ENCODE measurements at places on chromosomes 7 and 10.

DNA sequence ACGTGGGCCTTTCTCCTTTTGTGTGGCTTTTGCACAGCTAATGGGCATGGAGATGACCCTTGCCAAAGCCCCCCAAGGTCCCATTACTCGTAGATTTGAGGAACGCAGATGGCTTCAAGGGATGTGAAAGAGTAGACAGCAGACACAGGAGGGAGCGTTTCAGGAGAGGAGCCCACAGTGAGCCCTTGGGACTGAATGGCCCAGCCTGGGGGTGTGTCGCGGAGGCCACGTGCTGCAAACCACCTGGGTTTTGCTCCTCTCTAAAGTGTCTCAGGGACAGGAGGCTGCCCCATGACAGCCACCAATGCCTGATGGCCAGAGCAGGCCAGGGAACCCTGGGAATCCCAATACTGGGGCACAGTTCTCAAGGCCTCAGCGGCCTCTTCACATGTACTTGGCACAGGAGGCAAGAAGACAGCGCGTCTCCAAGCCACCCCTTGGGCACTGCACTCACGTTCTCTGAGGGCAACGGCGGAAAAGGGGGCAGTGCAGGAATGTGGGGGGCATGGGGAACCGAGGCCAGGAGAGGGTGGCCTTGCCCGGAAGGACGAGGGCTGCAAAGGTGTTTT lies 185.2 kb downstream of the WDR37 start:
- no peak overlapping the region for H3K4me3 ChIP-seq
- no peaks in the 10 kb centered on the region for H3K36me3 ChIP-seq
- no peak overlapping the region for H3K27ac ChIP-seq
- no peaks in the 10 kb centered on the region for H3K27me3 ChIP-seq

DNA sequence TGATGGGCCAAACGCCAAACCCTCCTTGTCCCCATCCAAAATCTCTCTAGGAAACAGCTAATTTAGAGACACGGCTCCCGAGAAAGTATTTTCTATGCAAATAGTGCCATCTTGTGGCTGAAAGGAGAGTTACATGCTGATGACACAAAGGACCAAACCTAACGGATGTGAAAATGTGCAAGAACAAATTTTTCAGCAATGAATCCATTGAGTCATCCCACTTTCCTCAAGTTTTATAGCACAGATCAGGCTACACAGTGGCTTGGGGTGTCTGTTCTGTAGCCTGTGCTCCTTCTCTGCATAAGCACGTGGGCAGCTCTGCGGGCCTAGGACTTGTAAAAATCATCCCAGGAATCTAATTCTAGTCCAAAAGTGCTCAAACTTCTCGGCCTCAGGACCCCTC lies 154.8 kb upstream of the PRR15 start:
- no peak overlapping the region for H3K27ac ChIP-seq
- no peaks in the 10 kb centered on the region for H3K4me1 ChIP-seq
- H3K27me3 ChIP-seq = no peaks in the 10 kb centered on the region
- peak; percentile 75 for DNase-seq

DNA sequence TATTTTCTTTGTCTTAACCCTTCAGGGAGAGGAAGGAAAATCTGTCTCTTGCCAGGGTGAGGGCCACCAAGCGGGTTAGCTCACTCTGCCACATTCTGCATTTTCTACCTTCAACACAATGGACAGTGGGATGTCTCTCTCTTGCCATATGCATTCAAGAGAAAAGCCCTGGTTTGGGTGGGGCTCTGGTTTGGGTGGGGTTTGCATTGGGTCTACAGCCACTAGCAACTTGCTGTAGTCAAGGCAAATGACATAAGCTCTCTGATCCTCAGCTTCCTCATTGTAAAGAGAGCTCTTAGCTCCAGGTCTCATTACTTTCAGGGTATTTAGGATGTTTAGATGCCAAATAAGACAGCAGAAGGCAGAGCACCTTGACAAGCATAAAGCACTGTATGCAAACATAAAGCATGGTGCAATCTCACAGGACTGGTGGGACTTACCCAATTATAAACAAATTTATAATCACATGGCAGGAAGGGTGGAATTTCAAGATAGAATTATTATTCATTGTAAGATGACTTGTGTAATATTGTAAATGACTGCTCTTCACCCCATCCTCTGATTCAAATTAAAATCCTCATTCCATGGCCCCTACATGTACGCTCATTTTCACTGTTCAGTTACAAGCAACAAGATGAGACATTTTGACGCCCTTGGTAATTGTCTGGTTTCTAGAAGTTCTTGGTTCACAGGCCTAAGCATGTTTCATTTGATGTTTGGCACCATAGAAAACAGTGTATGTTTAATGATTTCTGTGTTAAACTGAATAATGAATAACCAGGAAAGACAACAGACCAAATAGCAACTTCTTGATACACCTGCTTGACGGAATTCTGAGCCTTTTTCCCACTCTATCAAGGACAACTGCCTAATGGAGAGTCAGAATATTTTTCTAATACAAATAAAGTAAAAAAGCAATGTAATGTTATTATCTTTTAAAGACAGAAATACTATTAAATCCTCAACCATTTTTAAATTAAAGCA lies 258.9 kb downstream of the KCNMA1 start:
- no peaks in the 10 kb centered on the region for H3K36me3 ChIP-seq
- DNase-seq = no peak
- no peaks in the 10 kb centered on the region for H3K4me1 ChIP-seq
- H3K27ac ChIP-seq = no peak overlapping the region
- no peak overlapping the region for H3K4me3 ChIP-seq

GRCh38 chr7:155191901-155192478 lies 105.7 kb upstream of the INSIG1 start:
- no peak overlapping the region for H3K4me3 ChIP-seq
- no peaks in the 10 kb centered on the region for H3K27me3 ChIP-seq
- no peaks in the 10 kb centered on the region for H3K4me1 ChIP-seq
- no peaks in the 10 kb centered on the region for H3K36me3 ChIP-seq
- no peak for DNase-seq

GRCh38 chr10:102642736-102643335 lies 1.4 kb upstream of the TRIM8 start:
- peak overlapping the region; percentile 100 for H3K27ac ChIP-seq
- H3K4me3 ChIP-seq = peak overlapping the region; percentile 95
- peaks cover 26% of the 10 kb centered on the region for H3K4me1 ChIP-seq
- no peaks in the 10 kb centered on the region for H3K27me3 ChIP-seq
- no peaks in the 10 kb centered on the region for H3K36me3 ChIP-seq

DNA sequence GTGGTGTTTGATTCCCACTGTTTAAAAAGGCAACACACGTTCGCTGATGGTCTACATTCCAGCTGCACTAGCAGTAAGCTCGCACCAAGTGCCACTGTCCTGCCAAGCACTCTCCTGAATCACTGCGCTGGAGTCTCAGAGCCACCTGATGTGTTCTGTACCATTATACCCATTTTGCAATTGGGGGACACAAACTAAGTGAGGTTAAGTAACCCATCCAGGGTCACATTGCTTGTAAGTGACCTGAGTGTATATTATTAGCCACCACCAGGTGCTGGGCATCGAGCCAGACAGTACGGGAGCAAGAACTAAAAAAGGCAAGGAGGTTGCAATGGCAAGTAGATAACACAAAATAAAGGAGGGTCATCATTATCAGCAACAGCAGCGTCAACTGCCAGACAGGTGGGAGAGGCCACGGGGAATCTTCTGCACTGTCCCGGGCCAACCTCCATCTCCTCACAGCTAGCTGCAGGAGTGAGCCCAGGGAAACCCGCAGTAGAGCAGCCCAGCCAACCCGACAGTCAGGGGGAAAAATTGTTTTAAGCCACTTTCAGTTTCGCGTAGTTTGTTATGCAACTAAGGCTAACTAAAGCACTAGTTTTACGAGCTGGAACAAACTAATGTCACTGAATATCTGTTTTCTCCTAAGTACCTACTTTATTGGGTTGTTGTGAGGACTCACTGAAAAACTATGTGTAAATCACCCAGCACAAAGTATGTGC lies 712 bp upstream of the CPVL start:
- H3K27me3 ChIP-seq = no peaks in the 10 kb centered on the region
- DNase-seq = no peak
- H3K4me3 ChIP-seq = peak overlapping the region; percentile 47
- H3K4me1 ChIP-seq = no peaks in the 10 kb centered on the region
- no peaks in the 10 kb centered on the region for H3K36me3 ChIP-seq
- H3K27ac ChIP-seq = no peak overlapping the region

GRCh38 chr7:50304911-50305582 lies 531 bp downstream of the IKZF1 start:
- DNase-seq = no peak
- peaks cover 3% of the 10 kb centered on the region for H3K27me3 ChIP-seq
- no peaks in the 10 kb centered on the region for H3K4me1 ChIP-seq
- H3K36me3 ChIP-seq = no peaks in the 10 kb centered on the region
- H3K4me3 ChIP-seq = no peak overlapping the region

- H3K4me1 ChIP-seq = no peaks in the 10 kb centered on the region
- no peak for DNase-seq
- no peak overlapping the region for H3K27ac ChIP-seq
- no peaks in the 10 kb centered on the region for H3K27me3 ChIP-seq
- no peaks in the 10 kb centered on the region for H3K36me3 ChIP-seq
Observed at GRCh38 chr10:54284526-54285193, 516.4 kb downstream of the PCDH15 start.

DNA sequence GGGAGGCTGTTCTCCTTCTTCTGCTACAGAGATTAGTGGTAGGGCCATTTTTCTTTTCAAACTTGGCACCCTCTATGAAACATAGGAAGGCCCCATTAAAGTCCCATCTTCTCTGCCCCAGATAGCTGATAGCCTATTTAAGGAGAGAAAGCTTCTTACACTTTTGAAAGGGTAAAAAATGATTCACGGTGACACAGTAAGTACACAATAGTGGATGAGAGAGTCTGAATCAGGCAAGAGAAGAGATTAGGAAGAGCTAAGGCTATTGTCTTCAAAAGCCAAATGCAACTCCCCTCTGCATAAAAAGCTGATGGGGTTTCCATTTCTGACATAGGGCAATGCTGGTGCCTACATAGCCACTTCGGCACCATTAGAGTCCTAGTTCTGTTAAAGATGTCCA lies 3.6 kb downstream of the INA start:
- H3K27ac ChIP-seq = no peak overlapping the region
- H3K27me3 ChIP-seq = peaks cover 12% of the 10 kb centered on the region
- H3K36me3 ChIP-seq = no peaks in the 10 kb centered on the region
- no peak for DNase-seq

All from right atrium auricular region (tissue), 2 donors.